ENCODE measurements at places on chromosomes 12 and 14. TPM values are rescaled to one million over a fixed set of nuclear protein-coding genes. Genes with fewer than 3 reads are reported as not detected.

DNA sequence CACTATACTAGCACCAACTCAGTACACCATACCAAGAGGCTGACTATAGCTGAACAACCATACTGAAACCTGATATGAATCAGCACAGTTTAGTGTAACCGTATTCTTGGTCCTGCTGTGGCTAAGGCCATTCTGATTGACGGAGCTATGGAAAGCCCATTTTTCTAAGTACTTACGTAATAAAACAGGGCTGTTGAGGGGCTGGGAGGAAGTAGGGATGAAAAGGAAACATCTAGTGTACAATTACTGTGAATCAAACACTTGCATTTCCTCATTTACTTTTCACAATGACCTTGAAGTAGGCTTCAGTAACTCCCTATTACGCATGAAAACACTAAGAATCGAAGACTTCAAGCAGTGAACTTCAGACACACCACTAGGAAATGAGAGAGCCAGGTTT is 198.2 kb downstream of the BTG1 start:
- DNase-seq = no peak

MIP gene
- total RNA-seq = not detected

CAPZA3 gene
- not detected for total RNA-seq

DCN gene
- not detected for total RNA-seq

PTHLH gene
- total RNA-seq = not detected
